ENCODE measurements at places on chromosomes 11 and 22. TPM values are rescaled to one million over a fixed set of nuclear protein-coding genes. Genes with fewer than 3 reads are reported as not detected.

The MRE11 gene
- 7.4 TPM for total RNA-seq

DNA sequence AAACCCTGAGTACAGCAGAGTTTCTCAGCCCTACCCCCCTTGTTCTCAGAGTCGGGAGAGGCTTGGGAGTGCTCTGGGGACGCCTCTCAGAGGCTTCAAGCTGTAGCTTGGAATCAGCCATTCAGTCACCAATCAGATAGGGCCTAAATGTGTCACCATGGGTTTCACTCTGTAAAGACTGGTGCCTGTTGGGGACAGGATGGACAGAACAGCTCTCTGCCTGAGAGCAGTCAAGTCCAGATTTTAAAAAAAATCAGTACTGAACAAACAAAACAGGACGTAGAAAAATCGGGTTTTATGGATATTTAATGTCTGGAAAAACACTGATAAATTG, 1.3 kb downstream of the FADD start:
- no peak for DNase-seq

DNA sequence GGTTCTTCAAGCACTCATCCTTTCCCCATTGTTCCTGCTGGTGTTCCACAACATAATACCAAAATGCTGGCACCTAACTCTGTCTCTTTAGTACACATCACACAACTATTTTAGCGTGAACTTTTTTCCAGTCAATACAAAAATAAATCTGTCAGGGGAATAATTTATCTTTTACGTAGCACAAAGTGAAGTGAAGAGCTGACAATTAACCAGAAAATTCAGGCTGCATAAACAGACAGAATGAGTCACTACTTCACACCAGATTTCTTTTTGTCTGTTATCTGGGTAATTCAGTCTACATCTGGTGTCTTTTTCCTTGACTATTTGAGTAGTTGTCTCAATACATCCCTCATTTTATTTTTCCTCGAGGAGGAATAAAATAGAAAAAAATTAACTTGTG, 7.9 kb upstream of the ETS1 start:
- no peak for DNase-seq

- no peak for DNase-seq
These were observed 37.7 kb downstream of the OR5P2 start for GRCh38 chr11:7759010-7759409.

DNA sequence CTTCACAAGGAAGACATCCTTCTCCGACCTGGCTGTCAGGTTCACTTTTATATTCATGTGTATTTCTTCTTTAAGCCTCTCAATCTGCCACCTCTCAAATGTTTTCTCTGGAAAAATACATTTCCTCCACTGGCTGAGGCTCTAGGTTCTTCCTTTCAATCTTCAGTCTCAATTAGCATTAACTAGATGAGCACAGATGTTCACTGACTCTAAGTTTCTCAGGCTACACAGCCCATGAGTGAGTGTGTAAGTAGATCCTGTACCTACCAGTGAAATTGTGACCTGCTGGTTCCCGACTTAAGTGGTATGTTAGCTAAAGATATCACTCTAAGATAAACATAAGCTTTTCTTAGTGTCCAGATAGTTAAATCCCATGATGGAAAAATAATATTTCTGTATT, 206.9 kb downstream of the ADAMTS15 start:
- no peak for DNase-seq

- no peak for DNase-seq
These were observed 7.8 kb downstream of the ADAMTS15 start for GRCh38 chr11:130456286-130456685.

GRCh38 chr22:20741634-20742581, 32.0 kb upstream of the SERPIND1 start:
- DNase-seq: no peak

DNA sequence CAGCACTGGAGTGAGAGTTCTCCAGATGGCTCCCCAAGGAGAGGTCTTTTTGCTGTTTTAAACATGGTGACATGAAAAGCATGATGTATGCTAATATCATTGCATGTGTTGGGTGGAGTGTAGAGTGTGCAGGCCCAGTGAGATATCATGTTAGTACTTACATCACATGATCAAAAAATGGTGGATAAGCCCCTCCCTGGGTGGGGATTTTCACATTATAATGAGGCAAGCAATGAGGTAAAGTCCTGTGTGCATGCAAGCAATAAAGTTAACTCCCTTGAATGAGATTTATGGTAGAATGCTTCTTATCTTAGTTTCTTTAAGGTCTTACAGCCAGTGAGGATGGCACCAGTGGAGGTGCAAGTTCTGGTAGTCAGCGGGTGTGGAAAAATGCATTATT, 8.5 kb downstream of the FAM111B start:
- DNase-seq: no peak

DNA sequence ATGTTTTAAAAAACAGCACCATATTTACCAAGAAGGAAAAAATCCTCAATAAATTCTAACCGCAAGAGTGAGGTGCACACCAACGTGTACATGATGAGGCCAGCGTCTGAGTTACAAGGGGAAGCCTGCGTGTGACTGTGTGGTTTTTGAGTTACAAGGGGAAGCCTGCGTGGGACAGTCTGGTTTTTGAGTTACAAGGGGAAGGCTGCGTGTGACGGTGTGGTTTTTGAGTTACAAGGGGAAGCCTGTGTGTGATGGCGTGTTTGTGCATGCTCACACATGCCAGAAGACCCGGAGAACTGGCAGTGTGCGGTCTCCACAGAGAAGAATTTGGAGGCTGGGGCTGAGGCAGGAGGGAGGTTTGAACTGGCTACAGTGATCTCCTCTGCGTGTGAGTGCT, 1376.4 kb downstream of the TBC1D22A start:
- DNase-seq: no peak

- no peak for DNase-seq
These were observed 6.2 kb upstream of the RGL4 start for GRCh38 chr22:23684561-23685031.

GRCh38 chr22:41501209-41501608, 32.3 kb downstream of the ACO2 start:
- DNase-seq: no peak

DNA sequence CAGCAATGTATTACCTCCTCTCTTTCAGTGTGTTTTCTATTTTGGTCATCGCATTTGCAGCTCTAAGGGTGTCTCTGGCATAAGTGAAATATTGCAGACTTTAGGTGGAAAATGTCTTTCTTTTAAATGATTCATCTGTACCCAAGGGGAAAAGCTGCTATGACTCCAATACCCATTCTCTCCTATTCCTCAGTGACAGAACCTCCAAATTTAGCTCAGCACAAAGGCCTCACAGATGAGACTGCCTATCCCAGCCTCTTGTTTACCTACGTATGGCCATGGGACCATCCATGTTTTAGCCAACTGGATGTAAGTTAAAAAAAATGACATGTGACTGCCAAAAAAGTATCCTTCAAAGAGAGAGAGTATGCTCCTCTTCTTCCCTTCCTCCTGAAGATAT, 7.9 kb downstream of the MTMR2 start:
- DNase-seq: no peak

The USP28 gene
- total RNA-seq: 167 TPM

- peak; percentile 73 for DNase-seq
These were observed 24.0 kb upstream of the SMIM38 start for GRCh38 chr11:69131644-69132300.

The TEX54 gene
- total RNA-seq: not detected

The MMP12 gene
- total RNA-seq: not detected

DNA sequence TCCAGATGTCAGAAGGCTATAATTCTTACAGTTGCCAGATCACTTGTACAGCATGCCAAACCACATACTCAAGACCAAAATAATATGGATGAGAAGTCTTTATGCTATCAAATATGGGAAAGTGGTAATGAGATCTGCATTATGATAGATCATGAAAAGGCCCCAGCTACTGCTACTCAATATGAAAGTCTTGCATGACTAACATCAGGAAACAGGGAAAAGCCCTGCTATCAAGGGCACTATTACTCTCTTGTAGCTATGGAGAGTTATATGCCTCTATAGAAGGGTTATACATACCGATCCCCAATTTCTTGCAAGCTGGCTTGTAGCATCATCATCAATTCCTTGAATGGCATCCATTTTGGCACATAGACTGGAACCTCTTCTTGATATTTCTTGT, 30.2 kb upstream of the TMPRSS5 start:
- no peak for DNase-seq

GRCh38 chr11:18617688-18618341, 16.3 kb downstream of the SPTY2D1 start:
- no peak for DNase-seq

The FJX1 gene
- 1.2 TPM for total RNA-seq

The TSKU gene
- total RNA-seq: 11.1 TPM

The TRIM6 gene
- 1.5 TPM for total RNA-seq

- DNase-seq: no peak
These were observed 633.9 kb upstream of the CHORDC1 start for GRCh38 chr11:90856790-90857189.

The GAS2 gene
- total RNA-seq: 13.0 TPM

- no peak for DNase-seq
These were observed 12.5 kb upstream of the PTPRJ start for GRCh38 chr11:47967577-47968525.

The CST6 gene
- total RNA-seq: not detected

- no peak for DNase-seq
These were observed 229.3 kb downstream of the CASP12 start for GRCh38 chr11:104668797-104669463.

DNA sequence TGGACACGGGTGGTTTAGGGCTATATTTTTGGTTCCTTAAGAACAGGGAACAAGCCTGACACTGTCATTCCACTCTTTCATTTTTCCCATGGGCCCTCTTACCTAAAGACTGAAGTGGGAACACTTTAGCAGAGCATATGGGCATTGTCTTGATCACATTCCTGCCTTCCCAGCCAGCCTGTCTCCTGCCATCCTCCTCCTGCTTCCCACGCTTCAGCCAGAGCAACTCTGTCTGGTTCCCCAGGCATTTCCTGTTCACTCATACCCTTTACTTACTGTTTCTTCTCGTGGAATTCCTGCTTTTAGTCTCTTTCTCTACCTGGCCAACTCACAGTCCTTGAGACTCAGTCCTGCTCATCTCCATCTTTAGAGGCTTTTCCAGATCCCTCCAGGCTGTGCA, 22.8 kb downstream of the MRPL16 start:
- no peak for DNase-seq

The OVOL1 gene
- total RNA-seq: not detected

The OR51A7 gene
- total RNA-seq: not detected

DNA sequence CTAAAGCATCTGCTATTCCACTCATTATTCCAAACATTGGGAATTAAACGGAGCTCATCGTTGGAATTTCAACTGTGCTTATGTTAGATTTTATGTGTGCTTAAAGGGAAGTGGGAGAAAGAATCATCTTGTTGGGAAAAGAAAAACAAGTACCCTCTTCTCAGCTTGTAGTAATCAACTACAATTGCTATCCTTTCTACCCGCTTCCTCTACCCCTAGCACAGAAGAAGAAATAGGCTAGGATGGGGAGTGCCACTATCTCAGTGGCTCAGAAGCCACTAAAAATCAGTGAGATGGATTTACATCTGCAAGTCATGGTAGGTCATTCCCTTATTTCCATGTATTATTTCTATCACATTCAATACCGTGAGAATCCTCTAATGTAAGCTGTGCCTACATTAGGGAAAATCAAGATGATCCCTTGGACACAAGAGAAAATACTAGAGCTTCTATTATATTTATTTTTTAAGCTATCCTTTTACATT, 97.9 kb upstream of the CD44 start:
- no peak for DNase-seq

GRCh38 chr11:117834068-117834810, 9.7 kb upstream of the FXYD2 start:
- no peak for DNase-seq

The APOBEC3H gene
- 0.40 TPM for total RNA-seq
